Ovary (tissue), 10 donors: ENCODE measurements at places on chromosomes 16 and 17. TPM values are rescaled to one million over a fixed set of nuclear protein-coding genes. Genes with fewer than 3 reads are reported as not detected.

GGT6 gene
- 1.1 TPM for total RNA-seq

STH gene
- total RNA-seq, result not detected

MIEF2 gene
- total RNA-seq, result 16.1 TPM

DNASE1L2 gene
- total RNA-seq, result 0.37 TPM

ZNF469 gene
- total RNA-seq, result 5.2 TPM

ITGAE gene
- 22.3 TPM for total RNA-seq

PYDC1 gene
- not detected for total RNA-seq

TEX19 gene
- total RNA-seq, result not detected

CLEC18B gene
- 0.43 TPM for total RNA-seq

DHRS7C gene
- not detected for total RNA-seq

CCDC92B gene
- 1.1 TPM for total RNA-seq

DNA sequence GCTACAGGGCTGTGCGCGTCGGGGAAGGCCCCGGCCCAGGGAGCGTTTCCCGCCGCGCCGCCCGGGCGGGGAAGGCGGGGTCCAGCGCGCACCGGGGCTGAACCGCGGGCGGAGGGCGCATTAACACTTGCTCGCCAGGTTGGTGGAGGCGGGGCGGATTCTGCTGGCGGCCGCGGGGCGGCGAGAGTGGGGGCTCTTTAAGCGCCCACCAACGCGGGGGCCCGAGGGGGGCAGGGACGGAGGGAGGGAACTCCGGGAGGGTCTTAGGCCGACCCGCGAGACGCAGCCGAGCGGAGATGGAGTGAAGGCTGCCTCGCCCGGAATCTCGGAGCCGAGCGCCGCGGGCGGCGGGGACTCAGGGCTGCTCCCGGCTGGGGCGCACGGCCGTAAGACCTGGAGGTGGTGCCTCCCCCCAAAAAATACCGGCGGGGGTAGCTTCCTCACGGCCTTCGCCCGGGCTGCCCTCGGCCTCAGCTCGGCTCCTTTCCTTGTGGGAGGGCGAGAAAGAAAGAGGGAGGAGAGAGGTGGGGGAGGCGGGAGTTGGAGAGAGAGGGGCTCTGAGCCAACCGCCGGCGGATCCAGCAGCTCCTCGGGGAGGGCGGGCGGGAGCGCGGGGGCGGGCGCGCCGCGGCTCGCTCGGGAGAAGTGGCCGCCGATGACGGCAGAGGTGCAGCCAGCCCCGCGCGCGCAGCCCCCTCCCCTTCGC is 415 bp upstream of the FOXF1 start:
- peak; percentile 46 for DNase-seq
- peak overlapping the region; percentile 7 for H3K27ac ChIP-seq
- H3K27me3 ChIP-seq, result peaks cover 16% of the 10 kb centered on the region
- peaks cover 12% of the 10 kb centered on the region for H3K4me1 ChIP-seq

DNA sequence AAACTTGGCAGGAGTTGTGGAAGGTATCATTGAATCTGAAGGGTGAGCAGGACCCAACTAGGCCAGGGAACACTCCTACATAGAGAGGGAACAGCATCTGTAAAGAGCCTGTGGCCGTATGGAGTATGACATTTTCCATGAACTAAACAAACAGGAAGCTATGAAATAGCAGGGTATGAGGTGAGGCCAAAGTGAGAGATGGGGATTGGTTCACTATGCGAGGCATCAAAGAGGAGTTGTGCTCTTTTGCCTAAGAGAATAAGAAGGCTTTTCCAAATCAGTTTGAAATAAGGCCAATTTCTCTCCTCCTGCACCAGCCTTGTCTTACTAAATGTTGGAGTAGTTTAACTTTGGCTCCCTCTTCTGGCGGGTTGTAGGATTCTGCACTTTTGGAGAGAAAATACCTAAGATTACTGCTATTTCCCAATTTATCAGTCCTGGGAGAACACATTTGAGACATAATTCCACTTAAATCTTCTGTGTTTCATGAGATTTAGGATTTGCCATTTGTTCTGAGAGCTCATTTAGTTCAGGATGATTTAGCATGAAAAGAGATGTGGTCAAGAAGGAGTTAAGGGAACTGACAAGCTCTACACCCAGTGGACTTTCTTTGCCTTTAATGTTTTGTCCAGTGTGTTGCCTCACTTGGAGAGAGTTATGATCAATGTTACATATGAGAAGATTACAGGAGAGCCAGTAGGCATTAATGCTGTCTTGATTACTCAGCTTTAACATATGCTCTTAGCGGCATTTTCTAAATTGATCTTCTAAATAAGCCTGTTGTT is 55.4 kb downstream of the TNRC6C start:
- no peak for DNase-seq
- no peak overlapping the region for H3K27ac ChIP-seq
- no peaks in the 10 kb centered on the region for H3K27me3 ChIP-seq
- no peaks in the 10 kb centered on the region for H3K36me3 ChIP-seq
- no peaks in the 10 kb centered on the region for H3K4me1 ChIP-seq
- no peak overlapping the region for H3K4me3 ChIP-seq

GRCh38 chr17:9132944-9133610 is 111.8 kb downstream of the NTN1 start:
- H3K27ac ChIP-seq, result no peak overlapping the region
- no peaks in the 10 kb centered on the region for H3K4me1 ChIP-seq
- no peak overlapping the region for H3K4me3 ChIP-seq
- H3K36me3 ChIP-seq, result no peaks in the 10 kb centered on the region

DNA sequence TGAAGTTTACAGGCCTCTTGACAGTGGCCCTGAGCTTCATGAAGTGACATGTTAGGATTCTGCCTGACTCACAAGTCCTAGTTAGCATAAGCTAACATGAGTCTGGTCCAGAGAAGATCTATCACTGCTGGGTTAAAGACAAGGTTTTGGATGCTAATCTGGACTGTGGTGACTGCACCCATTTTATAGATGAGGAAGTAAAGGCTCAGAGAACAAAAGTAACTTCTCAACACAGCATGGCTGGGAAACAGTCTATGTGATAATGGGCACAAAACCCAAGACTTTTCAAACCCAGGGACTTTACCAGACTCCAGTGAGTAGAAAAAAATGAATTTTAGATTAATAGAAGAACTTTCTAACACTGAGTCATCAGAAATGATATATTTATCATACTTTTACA is 236.8 kb upstream of the IRX5 start:
- no peak overlapping the region for H3K27ac ChIP-seq
- H3K4me3 ChIP-seq, result no peak overlapping the region
- no peaks in the 10 kb centered on the region for H3K4me1 ChIP-seq
- H3K27me3 ChIP-seq, result no peaks in the 10 kb centered on the region

DNA sequence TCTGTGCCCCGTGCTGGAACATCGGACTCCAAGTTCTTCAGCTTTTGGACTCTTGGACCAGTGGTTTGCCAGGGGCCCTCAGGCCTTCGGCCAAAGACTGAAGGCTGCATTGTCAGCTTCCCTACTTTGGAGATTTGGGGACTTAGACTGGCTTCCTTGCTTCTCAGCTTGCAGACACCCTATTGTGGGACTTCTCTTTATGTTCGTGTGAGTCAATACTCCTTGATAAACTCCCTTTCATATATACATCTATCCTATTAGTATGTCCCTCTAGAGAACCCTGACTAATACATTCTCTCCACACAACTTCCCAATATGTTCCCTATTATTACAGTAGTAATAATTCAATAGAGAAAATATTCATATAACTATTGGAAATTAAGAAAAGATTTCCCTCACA is 9.2 kb upstream of the ASGR2 start:
- no peaks in the 10 kb centered on the region for H3K36me3 ChIP-seq
- no peak overlapping the region for H3K27ac ChIP-seq
- DNase-seq, result no peak
- no peaks in the 10 kb centered on the region for H3K27me3 ChIP-seq
- H3K4me1 ChIP-seq, result no peaks in the 10 kb centered on the region

DNA sequence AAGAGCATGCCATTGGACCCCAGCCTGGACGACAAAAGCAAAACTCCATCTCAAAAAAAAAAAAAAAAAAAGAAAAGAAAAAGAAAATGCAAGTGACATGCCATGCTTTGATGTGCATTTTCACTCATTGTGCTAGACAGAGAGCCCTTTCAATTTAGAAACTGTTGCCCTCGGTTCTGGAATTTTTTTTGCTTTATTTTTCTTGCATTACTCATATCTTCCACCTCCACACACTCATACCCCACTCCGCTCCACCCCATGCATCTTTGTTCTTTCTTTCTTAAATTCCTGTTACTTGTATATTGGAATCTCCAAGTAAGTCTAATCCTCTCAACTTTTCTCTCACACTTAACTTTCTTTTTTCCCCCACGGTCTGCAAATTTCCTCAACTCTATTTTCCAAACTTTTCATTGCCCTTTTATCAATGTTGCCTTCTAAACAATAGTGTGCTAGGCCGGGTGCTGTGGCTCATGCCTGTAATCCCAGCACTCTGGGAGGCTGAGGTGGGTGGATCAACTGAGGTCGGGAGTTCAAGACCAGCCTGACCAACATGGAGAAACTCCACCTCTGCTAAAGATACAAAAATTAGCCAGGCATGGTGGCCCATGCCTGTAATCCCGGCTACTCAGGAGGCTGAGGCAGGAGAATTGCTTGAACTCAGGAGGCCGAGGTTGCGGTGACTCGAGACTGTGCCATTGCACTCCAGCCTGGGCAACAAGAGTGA is 16.8 kb upstream of the SUZ12 start:
- H3K4me1 ChIP-seq, result no peaks in the 10 kb centered on the region
- H3K27me3 ChIP-seq, result no peaks in the 10 kb centered on the region
- no peak overlapping the region for H3K27ac ChIP-seq
- H3K36me3 ChIP-seq, result no peaks in the 10 kb centered on the region

- H3K27me3 ChIP-seq, result no peaks in the 10 kb centered on the region
- no peak for DNase-seq
- H3K27ac ChIP-seq, result peak overlapping the region; percentile 99
- H3K4me3 ChIP-seq, result peak overlapping the region; percentile 50
Measured at GRCh38 chr17:2393954-2394749, 6.7 kb downstream of the MNT start.

DNA sequence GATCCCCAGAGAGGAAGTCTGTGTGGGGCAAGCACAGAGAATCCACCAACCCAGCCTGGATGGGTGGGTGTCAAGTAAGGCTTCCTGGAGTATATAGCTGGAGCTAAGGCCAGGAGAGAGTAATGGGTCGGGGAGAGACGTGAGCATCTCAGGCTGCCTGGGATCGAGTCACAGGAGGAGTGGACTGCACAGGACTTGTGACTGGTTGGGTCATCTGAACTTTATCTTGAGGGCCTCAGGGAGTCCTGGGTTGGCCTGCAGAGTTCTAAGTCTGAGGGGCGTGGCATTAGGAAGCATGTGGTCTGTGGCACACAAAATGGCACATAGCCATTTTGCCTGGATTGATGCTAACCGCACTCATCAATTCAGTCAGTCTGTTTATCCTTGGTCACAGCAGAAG is 1.5 kb downstream of the PLA2G15 start:
- no peaks in the 10 kb centered on the region for H3K36me3 ChIP-seq
- no peak overlapping the region for H3K4me3 ChIP-seq
- DNase-seq, result no peak
- H3K4me1 ChIP-seq, result peaks cover 11% of the 10 kb centered on the region

DNA sequence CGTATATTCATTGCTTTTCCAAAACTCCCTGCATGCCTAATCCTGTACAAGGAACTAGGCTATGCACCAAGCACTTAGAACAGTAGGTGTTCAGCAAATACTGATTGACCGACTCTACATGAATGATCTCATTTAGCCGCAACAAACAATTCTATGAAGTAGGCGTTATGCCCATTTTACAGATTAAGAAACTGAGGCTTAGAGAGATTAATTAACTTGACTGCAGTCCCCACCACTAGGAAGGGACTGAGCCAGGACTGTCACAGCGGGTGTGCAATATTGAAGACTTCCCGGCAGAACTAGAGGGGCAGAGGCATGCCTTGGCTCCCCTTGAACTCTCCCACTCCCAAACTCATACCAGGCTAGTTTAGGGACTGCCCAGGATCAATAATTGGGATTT is 10.5 kb upstream of the N4BP1 start:
- H3K27me3 ChIP-seq, result no peaks in the 10 kb centered on the region
- peaks cover 1% of the 10 kb centered on the region for H3K4me1 ChIP-seq
- H3K4me3 ChIP-seq, result no peak overlapping the region
- no peak overlapping the region for H3K27ac ChIP-seq
- no peaks in the 10 kb centered on the region for H3K36me3 ChIP-seq
- no peak for DNase-seq

- no peaks in the 10 kb centered on the region for H3K27me3 ChIP-seq
- no peaks in the 10 kb centered on the region for H3K36me3 ChIP-seq
- no peak overlapping the region for H3K4me3 ChIP-seq
- H3K27ac ChIP-seq, result no peak overlapping the region
Measured at GRCh38 chr17:79109584-79109983, 35.0 kb downstream of the ENGASE start.

DNA sequence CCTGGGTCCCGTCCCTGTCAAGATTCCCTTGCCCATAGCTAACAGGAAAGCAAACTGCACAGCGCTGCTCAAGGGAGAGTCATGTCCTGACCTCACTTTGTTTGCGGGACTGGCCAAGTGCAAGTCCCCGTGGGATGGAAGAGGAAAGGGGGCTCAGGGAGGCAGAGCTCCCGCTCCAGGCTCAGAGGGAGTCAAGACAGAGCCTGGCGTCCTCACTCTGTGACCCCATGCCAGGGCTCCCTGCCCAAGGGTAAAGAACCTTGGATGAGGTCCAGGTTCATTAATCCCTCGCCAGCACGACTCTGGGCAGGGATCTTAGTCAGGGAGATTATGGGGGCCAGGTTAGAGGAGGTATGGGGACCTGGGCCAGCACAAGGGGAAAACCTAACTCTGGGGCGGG is 51.5 kb upstream of the CBX4 start:
- H3K27ac ChIP-seq, result no peak overlapping the region
- H3K36me3 ChIP-seq, result no peaks in the 10 kb centered on the region
- H3K27me3 ChIP-seq, result no peaks in the 10 kb centered on the region
- no peaks in the 10 kb centered on the region for H3K4me1 ChIP-seq

- peaks cover 2% of the 10 kb centered on the region for H3K27me3 ChIP-seq
- no peaks in the 10 kb centered on the region for H3K36me3 ChIP-seq
- no peaks in the 10 kb centered on the region for H3K4me1 ChIP-seq
- H3K27ac ChIP-seq, result no peak overlapping the region
Measured at GRCh38 chr16:3029491-3030221, 5.8 kb downstream of the THOC6 start.

DNA sequence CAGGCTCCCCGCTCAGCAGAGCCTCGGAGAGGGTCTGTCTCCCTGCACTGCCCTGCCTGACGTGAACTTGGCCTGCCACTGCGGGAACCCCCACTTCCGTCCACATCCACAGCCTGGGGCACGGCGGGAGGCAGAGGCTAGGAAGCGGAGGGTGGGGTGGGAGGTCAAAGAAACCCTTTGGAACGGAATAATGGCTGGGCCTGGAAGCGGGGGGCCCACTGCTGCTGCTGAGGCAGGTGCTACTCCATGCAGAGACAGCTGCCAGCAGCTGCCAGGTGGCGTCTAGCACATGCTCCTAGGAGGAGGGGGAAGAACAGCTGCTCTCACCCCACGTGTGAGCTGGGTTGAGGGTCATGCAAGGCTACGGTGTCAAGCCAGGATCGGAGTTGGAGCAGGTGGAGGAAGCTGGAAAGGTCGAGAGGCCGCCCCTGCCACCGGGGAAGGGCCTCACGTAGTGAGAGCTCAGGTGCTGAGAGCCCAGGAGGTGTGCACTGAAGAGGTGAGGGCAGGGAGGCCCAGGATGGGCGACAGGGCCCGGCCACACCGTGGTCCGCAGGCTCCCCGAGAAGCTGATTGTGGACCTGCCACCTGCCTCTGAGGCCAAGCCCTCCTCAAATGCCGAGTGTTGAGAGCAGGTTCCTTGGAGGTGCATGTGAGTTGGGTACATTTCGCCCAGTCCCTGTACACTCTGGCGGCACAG is 9.8 kb downstream of the FSCN2 start:
- DNase-seq, result no peak
- no peaks in the 10 kb centered on the region for H3K36me3 ChIP-seq
- H3K27me3 ChIP-seq, result no peaks in the 10 kb centered on the region

GRCh38 chr17:75088465-75089417 is 987 bp downstream of the SLC16A5 start:
- H3K4me3 ChIP-seq, result peak overlapping the region; percentile 72
- H3K36me3 ChIP-seq, result no peaks in the 10 kb centered on the region
- DNase-seq, result no peak
- H3K27ac ChIP-seq, result peak overlapping the region; percentile 92

- no peak within 1 kb of the TSS for H3K27ac ChIP-seq
- H3K36me3 ChIP-seq, result no peaks in the 10 kb centered on the region
Measured at GRCh38 chr16:50692999-50693781, at the start of gene NOD2. Gene NOD2, plus strand, starts transcription at chr16:50693606. Its CDS starts 5,890 bp downstream, at chr16:50699496.
